Smooth muscle cell of the pulmonary artery (primary cell): ENCODE measurements at places on chromosomes 3 and 15. TPM values are rescaled to one million over a fixed set of nuclear protein-coding genes. Genes with fewer than 3 reads are reported as not detected.

The SLC2A2 gene
- not detected in 2 replicates for total RNA-seq

The GMPS gene
- total RNA-seq: 25.0 and 29.8 TPM in 2 replicates

The SLC22A14 gene
- total RNA-seq: 0.46 and 0.66 TPM in 2 replicates

The GORASP1 gene
- total RNA-seq: 45.6 and 52.8 TPM in 2 replicates

The CLDN18 gene
- not detected in 2 replicates for total RNA-seq

The XIRP1 gene
- 0.07 TPM in 2 replicates for total RNA-seq

The CDC25A gene
- total RNA-seq: 2.3 and 2.5 TPM in 2 replicates

The FBXW12 gene
- not detected in 2 replicates for total RNA-seq

The SEC22A gene
- total RNA-seq: 36.3 and 45.0 TPM in 2 replicates

The SCAP gene
- 75.0 and 90.4 TPM in 2 replicates for total RNA-seq

The STRC gene
- total RNA-seq: 0.17 TPM in 1 of 2 replicates, not detected in the other

The HAPLN3 gene
- total RNA-seq: 19.2 and 26.2 TPM in 2 replicates

The PLA2G4D gene
- under 0.01 TPM in 1 of 2 replicates, not detected in the other for total RNA-seq

The HIGD2B gene
- 0.10 TPM in 1 of 2 replicates, not detected in the other for total RNA-seq

The THSD4 gene
- total RNA-seq: 56.2 and 120 TPM in 2 replicates
